ENCODE measurements at places on chromosomes 13 and 19.

- DNase-seq, result no peak
These were observed 30.4 kb upstream of the SPACA7 start for GRCh38 chr13:112345826-112346172.

- DNase-seq, result no peak
These were observed 224.4 kb upstream of the HTR2A start for GRCh38 chr13:47121092-47121763.

- DNase-seq, result no peak
These were observed 281.4 kb downstream of the LHFPL6 start for GRCh38 chr13:39321574-39321973.

GRCh38 chr13:48681905-48682304, 28.2 kb downstream of the CYSLTR2 start:
- no peak for DNase-seq

DNA sequence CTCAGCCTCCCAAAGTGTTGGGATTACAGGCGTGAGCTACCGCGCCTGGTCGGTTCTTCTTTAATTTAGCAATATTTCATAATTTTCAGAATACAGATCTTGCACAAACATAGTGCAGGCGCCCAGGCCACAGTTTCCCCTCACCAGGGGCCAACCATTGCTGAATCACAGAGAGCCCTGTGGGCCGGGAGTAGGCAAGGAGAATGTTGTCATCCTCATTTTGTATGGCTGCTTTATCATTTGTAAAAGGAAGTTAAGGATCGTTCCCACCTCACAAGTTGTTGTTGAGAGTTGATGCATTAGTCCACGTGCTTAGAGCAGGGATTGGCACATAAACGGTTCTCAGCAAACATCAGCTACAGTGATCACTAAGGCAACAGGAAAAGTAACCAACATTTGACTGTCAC, 30.2 kb downstream of the MEIS3 start:
- no peak for DNase-seq

- DNase-seq, result no peak
These were observed 1.8 kb downstream of the GADD45B start for GRCh38 chr19:2477732-2478191.

DNA sequence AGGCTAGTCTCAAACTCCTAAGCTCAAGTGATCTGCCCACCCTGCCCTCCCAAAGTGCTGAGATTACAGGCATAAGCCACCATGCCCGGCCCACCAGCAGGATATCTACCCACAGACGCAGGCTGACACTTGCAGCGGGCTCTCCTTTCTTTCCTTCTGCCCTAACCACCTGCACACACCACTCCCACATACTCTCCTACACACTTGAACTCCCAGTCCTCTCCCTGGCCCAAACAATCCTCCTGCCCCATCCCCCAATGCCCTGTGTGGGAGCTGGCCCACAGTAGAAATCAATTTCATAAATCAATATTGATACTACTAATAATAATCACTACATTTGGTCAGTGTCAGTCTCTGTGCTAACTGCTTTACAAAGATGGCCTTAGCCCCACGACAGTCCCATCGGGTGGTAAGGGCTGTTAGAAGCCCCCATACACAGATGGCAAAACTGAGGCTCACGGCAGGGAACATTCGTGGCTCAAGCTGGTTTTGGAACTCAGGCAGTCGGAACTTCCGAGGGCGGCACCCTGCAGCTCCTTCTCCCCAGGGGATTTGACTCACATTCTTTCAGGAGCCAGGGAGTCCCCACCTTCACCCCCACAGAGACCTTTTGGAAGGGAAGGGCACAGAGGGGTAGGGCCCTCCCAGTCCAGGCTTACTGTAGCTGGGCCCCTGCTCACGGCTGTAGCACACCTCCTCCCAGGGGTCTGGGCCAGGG, 3.4 kb upstream of the DPF1 start:
- DNase-seq, result no peak

DNA sequence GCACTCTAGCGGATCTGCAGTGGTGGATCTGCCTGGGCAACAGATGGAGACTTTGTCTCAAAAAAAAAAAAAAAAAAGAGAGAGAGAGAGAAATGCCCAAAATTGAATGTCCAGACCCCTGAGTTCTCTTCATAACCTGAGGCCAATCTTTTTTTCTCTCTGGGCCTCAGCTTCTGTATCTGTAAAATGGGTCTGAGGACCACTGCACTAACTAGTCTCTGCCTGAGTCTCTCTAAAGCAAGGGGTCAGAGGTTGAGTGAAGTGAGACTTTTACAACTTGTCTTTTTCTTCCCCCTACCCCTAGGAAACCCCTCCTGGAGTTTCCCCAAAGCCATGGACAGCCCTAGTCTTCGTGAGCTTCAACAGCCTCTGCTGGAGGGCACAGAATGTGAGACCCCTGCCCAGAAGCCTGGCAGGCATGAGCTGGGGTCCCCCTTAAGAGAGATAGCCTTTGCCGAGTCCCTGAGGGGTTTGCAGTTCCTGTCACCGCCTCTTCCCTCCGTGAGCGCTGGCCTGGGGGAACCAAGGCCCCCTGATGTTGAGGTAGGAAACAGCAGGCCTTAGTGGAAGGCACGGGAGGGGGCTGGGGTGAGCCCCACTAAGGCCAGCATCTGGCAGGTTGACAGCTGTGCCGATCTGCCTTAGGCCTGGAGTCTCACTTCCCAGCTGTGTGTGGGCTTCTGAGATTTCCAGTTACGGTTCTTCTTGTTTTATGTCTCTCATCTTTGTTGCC, 1.8 kb downstream of the TMEM91 start:
- no peak for DNase-seq

- no peak for DNase-seq
These were observed 62.8 kb upstream of the PCDH9 start for GRCh38 chr13:67292886-67293285.

- DNase-seq, result no peak
These were observed 1.1 kb downstream of the KMT5C start for GRCh38 chr19:55340784-55341147.

GRCh38 chr19:55254625-55254977, 4.2 kb downstream of the PPP6R1 start:
- DNase-seq, result no peak

DNA sequence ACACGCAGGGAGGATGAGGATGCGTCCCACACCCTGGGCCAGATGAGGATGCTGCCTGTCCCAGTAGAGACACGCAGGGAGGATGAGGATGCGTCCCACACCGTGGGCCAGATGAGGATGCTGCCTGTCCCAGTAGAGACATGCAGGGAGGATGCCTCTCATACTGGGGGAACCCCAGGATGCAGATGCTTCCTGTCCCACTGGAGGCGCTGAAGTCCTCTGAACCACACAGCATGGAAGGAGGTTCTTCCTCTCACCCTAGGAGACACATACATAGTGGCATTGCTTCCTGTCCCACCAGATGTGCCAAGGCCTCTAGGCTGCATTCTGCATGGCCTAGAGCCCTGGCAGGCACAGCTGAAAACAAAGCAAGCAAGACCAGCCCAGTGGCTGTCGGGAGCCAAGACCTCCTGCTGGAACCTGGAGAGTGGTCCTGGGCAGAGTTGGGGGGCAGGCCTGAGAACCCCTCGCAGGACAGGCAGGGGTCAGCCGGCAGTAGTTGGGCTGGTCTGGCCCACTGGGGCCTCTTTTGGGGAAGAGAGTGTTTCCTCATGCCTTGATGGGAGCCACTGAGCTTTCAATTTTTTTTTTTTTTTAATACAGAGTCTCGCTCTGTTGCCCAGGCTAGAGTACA, 4.3 kb downstream of the HPN start:
- DNase-seq, result no peak

DNA sequence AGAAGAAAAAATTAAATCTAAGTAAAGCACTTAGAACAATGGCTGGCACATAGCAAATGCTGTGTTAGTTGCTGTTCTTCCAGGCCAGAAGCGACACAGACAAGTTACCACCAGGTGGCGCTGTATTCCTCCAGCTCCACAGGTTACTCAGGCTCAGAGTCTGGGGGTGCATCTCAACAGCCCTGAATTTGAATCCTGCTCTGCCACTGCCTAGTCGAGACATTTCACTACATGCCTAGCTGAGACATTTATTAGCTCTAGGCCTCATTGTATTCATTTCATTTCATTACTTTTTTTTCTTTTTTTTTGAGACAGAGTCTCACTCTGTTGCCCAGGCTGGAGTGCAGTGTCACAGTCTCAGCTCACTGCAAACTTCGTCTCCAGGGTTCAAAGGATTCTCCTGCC, 16.4 kb upstream of the CYP2B6 start:
- peak; percentile 7 for DNase-seq

DNA sequence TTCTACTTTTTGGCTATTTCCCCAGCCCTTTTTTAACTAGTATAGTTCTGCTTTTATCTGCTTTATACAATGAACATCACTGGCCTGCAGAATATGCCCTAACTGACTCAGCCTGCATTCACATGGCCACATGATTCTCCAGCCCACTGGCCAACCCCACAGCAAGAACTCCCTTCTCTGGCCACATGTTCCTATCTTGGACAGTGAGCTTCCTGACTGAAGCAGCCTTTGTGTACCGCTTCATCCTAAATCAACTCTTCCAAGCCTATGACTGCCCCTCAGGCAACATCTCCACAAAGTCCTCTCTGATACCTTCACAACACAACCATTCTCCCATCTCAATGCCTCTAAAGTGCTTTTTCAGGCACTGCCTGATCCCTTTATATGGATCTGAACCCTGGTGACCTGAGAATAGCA, 214.1 kb downstream of the COL4A1 start:
- DNase-seq, result no peak

GRCh38 chr19:1101337-1101698, 2.5 kb upstream of the GPX4 start:
- DNase-seq, result no peak

DNA sequence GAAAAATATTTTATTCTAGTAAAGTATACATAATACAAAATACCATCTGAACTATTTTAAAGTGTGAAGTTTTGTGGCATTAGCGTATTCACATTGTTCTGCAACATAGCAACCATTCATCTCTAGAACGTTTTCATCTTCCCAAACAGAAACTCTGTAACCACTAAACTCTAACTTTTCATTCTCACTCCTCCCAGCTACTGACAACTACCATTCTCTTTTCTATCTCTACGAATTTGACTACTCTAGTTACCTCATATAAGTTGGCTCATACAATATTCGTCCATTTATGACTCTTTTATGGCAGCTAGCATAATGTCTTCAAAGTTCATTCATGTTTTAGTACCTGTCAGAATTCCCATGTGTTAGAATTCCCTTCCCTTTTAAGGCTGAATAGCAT, 150.5 kb upstream of the MIR17HG start:
- DNase-seq, result no peak

DNA sequence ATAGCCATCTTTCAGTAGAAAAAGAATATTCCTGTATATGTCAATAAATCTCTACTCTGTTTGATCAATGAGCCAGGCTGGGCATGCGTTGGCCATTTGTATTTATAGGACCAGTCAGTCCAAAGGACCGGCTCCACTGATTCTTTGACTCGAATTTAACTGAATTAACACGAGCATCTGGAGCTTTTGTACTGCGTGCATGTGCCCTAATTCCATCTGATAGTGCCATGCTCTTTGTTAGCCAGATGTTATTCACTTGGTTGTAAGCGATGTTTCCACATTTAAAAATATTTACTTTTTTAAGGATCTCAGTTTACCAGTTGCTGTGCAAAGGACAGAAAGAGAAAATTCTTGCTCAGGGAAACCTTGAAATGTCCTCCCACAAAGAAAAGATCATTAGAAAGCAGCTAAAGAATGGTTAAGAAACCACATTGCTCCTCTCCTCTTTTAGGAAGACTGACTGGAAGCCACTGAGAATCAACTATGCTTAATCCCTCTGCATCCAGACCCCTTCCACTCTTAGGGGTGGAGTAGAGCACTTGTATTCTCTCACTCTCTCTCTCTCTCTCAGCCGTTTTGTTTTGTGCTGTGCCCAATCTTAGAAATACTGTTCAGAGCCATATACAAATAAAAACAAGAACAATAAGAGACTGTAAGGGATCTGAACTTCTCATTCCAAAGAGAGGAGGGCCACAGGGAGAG, 165.8 kb downstream of the DCLK1 start:
- DNase-seq, result no peak
